ENCODE measurements at places on chromosomes 11 and 22.

DNA sequence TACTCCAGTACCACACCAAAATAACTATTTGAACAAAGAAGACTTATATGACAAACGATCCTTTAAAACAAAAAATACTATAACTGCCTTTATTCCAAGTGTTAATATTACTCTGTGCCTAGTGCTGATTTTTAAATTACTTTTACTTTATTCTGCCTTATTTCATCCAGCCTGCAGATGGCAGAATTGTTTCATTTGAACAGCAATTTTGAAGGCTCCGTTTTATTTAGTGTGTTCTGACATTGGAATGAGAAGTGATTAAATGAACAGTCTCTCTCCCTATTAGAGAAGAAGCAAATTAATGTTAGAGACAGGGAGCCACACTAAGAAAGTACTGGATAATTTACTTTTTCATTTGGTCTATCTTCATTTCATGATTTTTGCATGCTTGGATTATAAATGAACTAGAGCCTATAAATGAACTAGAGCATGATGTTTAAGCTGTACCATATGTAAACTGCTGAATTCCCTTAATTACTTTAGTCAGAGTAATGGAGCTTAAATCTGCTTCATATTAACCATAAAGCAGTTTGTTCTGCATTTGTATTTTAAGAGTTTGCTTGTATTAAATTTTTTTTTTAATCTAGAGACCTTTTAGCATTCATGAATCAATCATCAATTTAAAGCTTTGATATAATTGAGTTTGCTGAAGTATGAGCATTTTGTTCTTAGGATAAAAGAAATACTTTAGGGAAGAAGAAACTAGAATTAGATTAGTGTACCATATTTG lies 9.8 kb downstream of the PDHX start:
- DNase-seq: no peak

DNA sequence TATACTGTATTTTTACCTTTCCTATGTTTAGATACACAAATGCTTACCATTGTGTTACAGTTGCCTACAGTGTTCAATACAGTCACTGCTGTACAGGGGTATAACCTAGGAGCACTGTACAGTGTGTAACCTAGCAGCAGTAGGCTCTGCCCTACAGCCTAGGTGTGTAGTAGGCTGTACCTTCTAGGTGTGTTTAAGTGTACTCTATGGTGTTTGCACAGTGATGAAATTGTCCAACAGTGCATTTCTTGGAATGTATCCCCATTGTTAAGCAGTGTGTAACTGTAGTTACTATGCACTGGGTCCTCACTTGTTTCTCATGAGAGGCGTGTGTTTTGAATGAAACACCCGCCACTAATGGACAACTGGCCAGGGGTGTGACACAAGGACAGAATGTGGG lies 269.0 kb downstream of the OPCML start:
- DNase-seq: no peak

GRCh38 chr11:111336582-111337256 lies 38.4 kb downstream of the POU2AF3 start:
- no peak for DNase-seq

DNA sequence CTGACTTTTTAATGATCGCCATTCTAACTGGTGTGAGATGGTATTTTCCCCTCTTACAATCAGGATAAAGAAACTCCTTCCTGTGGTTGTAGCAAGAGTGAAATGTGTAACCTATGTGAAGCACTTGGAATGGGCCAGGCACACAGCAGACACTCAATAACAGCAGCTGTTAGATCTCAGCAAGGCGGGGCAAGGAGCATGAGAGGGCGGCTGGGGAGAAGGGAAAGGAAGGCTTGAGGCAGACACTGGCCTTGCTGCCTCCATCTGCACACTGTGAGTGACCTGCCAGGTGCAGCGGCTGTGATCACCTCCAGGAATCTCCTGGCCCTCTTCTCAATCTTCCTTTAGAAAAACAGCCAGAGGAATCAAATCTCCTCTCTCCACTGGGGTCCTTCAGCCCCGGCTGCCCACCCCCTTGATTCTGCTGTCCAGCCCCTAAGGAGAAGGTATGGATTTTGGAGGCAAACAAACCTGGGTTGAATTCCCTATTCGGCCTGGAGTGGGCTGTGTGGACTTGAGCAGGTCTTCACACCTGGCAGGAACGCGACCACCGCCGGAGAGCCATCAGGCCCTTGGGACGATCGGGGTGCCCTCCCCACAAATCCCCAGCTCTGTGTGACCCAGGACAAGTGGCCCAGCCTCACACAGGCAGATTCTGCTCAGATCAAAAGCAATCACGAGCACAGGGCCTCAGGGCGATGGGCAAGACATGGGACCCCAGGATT lies 49.0 kb downstream of the RPUSD4 start:
- no peak for DNase-seq

GRCh38 chr11:30254307-30255298 lies 23.8 kb downstream of the FSHB start:
- DNase-seq: no peak

- DNase-seq: no peak
Measured at GRCh38 chr22:29689880-29690213, 30.0 kb upstream of the CABP7 start.

GRCh38 chr11:828506-829175 lies 922 bp downstream of the CRACR2B start:
- no peak for DNase-seq

- no peak for DNase-seq
Measured at GRCh38 chr11:76918941-76919386, 58.2 kb downstream of the ACER3 start.

DNA sequence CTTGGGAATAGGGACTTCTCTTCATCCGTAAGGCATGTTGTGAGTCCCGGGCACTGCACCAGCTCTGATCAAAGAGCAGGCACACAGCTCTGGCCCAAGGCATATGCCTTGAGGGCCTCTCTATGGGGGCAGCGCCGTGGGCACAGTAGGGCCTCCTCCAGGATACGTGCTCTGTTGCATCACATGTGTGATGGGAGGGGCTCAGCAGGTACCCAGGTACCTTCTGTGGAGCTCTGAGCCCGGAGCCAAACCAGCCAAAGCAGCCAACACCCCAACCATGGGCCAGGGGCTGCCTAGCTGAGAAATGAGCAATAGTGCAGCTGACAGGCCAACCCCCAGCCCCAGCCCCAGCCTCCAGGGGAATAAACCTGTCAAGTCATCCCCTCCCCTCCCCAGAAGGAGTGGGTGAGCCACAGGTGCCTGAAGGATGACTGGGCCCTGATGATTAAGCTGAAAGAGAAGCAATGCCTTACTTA lies 79.7 kb upstream of the SHISAL1 start:
- DNase-seq: peak; percentile 36

DNA sequence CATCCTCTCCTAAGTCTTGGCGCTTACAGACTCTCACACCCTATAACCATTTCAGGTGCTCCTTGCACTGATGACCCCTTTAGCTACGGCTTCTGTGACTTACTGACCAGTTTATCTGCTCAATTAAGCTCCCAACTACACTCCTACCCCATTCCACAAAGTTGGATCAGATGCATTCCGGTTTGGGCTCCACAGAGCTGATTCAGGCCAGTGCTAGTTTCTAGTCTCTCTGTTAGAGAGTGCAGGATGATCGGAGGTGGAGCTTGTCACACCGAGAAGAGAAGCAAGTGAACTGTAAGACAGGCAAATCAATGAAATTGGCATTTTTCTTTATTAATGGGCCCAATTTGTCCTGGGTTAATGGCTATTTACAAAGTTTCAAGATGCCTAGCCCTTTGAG lies 436.8 kb upstream of the CADM1 start:
- DNase-seq: no peak

- no peak for DNase-seq
Measured at GRCh38 chr11:61756452-61757212, 4.2 kb downstream of the MYRF start.

- DNase-seq: no peak
Measured at GRCh38 chr11:134063124-134063495, 5.8 kb upstream of the JAM3 start.

DNA sequence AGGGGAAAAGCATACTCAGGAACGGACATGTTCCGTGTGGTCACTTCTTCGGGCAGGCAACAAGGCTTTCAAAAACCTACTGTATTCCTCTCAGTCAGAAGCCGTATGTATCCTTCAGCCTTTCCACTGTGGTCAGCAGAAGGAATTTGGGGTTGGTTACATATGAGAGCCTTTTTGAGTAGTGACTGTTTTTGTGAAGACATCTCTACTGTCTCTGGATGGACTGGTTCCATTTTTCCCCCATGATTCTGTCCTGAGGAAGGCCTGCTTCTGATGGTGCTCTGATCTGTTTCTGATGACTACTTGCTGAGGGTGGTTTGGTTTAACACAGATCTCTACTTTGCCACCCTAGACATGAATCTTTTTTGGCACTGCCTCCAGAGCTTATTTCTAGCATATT lies 63.7 kb upstream of the HORMAD2 start:
- no peak for DNase-seq

DNA sequence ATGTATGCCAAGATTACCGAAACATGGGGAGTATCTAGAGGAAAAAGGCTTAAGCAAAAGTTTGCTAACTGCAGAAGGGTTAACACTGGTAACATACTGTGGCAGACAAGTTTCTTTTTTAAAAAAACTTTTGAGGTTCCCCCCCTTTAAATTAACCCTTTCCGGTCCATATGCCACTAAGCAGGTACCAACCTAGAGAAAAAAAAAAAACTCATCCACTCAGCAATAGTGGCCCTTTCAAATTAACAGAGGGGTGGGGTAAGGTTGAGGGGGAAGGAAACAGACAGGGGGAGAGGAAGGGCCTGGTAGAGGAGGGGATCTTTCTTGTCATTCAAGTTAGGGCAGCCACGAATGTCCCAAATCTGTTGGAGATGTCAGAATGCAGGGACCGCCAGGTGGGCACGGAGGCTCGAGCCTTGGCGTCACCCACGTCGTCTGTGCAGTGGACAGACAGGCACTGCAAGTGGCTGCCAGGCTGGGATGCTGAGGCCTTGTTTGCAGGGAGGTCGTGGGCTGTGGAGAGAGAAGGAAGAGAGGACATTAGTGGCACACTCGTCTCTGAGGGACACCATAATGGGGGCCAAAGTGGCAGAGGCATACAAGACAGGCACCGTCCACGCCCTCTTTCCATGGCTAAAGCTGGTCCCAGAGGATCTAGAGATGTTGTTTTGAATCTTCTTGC lies 50.8 kb downstream of the MN1 start:
- DNase-seq: no peak

- no peak for DNase-seq
Measured at GRCh38 chr11:72513411-72513810, 79.1 kb upstream of the CLPB start.

- DNase-seq: no peak
Measured at GRCh38 chr11:14625586-14626205, 17.9 kb upstream of the PDE3B start.

- no peak for DNase-seq
Measured at GRCh38 chr22:45469281-45470073, 33.2 kb upstream of the FBLN1 start.

DNA sequence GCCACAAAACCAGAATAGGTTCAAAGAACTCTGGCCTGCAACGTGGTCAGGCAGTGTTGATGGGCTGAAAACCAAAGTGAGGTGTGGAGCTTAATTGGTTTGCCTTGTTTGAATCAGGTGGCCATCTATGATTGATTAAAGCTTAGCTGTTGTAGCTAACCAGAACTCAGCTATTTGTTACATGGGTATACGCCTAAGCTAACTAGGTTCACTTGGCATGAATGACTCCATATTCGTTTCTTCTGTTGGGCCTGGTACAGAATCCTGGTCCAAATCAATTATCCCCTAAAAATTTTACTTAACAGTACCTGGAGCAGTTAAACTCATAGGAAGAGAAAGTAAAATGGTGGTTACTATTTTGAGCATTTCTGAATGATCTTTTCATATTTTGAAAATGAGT lies 7.7 kb upstream of the BAIAP2L2 start:
- DNase-seq: no peak

DNA sequence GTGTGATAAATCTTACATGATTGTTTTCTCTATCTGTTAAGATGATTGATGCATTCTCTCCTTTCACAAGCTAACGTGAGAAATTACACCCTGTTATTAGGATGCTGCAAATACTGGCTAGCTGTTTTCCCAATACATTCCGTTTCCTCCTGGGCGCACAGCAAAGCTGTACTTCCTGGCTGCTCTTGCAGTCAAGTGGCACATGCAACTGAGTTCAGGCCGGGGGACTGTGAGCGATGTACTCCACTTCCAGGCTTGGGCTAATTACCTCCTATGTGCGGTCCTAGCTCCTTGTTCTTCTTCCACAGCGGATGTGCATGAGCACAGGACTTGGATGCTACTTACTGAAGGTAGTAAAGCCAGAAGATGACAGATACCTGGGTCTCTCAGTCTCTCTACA lies 234.9 kb upstream of the SESN3 start:
- DNase-seq: no peak

- DNase-seq: no peak
Measured at GRCh38 chr22:28771195-28771791, 1.2 kb upstream of the CCDC117 start.

- DNase-seq: no peak
Measured at GRCh38 chr22:50576070-50576469, 2.2 kb downstream of the CPT1B start.

- no peak for DNase-seq
Measured at GRCh38 chr11:31803813-31804311, 7.3 kb downstream of the PAX6 start.

DNA sequence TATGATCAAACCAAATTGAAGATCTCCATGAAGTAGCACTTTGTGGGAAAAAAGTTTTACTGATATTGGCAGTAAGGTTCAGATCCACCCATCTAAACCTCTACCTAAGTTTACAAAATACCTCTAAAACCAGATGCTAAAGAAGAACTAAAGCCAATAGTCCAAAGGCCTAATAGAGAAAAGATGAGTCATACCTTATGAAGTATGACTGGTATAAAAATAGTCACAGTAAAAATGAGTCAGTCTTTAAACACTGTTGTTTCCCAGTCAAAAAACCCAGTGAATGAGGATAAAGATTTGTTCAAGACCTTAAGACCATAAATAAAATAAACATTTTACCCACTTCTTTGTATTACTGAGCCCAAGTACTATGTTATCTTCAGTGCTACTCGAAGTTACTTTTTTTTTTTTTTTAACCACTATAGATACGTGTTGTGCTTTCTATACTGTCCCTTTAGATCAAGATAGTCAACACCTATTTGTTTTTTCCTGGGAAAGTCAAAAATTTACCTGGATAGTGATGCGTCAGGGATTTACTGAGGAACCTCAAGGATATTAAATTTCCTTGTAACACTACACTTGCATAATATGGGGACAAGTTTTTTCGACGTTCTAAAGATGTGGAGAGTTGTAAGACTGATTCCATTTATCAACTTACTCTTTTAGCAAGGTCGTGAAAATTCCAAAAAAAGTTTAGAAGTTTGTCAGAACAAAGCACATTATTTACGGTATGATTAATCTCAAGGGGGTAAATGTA lies 87.3 kb downstream of the CCDC73 start:
- no peak for DNase-seq

DNA sequence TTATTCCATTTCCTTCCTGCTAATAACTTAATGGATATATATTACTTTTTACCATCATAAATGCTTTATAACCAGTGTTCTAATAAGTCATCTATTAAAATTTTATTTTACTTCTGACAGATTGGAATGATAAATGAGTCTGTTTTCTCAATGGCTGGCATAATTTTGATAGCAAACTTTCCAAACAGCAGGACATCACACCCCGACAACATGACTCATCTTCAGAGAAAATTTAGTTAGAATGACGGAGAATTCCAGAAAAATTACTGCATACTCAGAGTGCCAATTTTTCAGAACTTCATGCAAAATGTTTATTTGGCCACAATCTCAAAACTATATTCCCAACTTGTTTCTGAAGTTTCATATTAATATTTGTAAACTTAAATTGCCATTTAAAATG lies 174.4 kb downstream of the SWAP70 start:
- DNase-seq: no peak

- DNase-seq: no peak
Measured at GRCh38 chr22:30232716-30233218, 13.8 kb downstream of the LIF start.
